ENCODE measurements at places on chromosomes 1 and 21. TPM values are rescaled to one million over a fixed set of nuclear protein-coding genes. Genes with fewer than 3 reads are reported as not detected.

FMN2 gene
- not detected for total RNA-seq

TCHHL1 gene
- total RNA-seq, result not detected

PCNT gene
- 75.5 TPM for total RNA-seq

CRNN gene
- not detected for total RNA-seq

Data from T-helper 2 cell treated with Interferon-gamma antibody and Interleukin-4, amounts not matched to agents 100 ng/mL and 5 ng/mL, for 36 hours (primary cell).